PC-3 (cell line): ENCODE measurements at places on chromosomes 13 and 19. TPM values are rescaled to one million over a fixed set of nuclear protein-coding genes. Genes with fewer than 3 reads are reported as not detected.

GRCh38 chr13:96229356-96229755 lies 139.4 kb downstream of the HS6ST3 start:
- no peaks in the 10 kb centered on the region for H3K4me1 ChIP-seq
- no peak overlapping the region for H3K27ac ChIP-seq
- no peaks in the 10 kb centered on the region for H3K27me3 ChIP-seq

DNA sequence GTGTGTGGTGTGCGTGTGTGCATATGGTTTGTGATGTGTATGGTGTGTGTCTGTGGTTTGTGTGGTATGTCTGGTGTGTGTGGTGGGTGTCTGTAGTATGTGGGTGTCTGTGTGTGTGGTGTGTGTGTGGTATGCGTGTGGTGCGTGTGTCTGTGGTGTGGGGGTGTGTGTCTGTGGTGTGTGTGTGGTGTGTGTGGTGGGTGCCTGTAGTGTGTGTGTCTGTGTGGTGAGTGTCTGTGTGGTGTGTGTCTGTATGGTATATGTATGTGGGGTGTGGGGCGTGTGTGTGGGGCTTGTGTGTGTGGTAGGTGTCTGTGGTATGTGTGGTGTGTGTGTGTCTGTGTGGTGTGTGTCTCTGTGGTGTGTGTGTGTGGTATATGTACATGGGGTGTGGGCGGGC lies 300.7 kb downstream of the TEX29 start:
- DNase-seq, result no peak
- no peak overlapping the region for H3K27ac ChIP-seq
- no peak overlapping the region for H3K4me3 ChIP-seq
- peaks cover 29% of the 10 kb centered on the region for H3K27me3 ChIP-seq

CYP4F2 gene
- total RNA-seq, result not detected in 2 replicates

GRCh38 chr19:371501-372168 lies 27.0 kb upstream of the MIER2 start:
- 0 out of 2 replicates have a peak, but pooled peaks cover 15% of the 10 kb centered on the region for H3K27me3 ChIP-seq
- no peaks in the 10 kb centered on the region for H3K36me3 ChIP-seq
- DNase-seq, result no peak
- no peak overlapping the region for H3K4me3 ChIP-seq
- H3K4me1 ChIP-seq, result no peaks in the 10 kb centered on the region
- H3K27ac ChIP-seq, result no peak overlapping the region

DNA sequence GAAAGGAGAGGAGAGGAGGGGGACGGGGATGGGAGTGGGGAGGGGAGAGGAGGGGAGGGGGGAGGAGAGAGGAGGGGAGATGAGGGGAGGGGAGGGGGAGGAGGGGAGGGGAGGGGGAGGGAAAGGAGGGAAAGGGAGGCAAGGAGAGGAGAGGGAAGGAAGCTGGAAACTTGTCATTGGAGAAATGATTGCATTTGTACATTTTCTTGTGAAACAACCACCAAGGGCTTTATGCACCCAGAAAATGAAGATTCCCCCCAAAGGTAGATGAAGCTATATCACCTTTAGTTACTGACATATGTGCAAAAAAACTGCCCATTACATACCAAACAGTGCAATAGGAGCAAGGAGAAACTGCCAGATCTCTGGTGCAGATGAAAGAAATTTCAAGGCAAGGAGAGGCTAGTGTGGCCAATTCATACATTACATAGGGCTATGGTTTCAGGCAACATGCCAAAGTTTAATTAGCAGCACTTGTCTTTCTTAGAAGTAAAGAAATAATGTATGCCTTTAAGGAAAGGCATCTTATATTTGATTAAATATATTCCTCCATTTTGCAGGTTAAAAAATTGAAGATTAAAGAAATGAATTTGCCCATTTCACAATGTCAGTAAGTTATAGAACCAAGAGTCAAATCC lies 49.5 kb upstream of the STK24 start:
- H3K36me3 ChIP-seq, result no peaks in the 10 kb centered on the region
- H3K27ac ChIP-seq, result no peak overlapping the region
- DNase-seq, result no peak
- no peaks in the 10 kb centered on the region for H3K27me3 ChIP-seq
- H3K4me1 ChIP-seq, result no peaks in the 10 kb centered on the region

THSD8 gene
- not detected in 2 replicates for total RNA-seq

GRCh38 chr19:8004723-8005513 lies 523 bp downstream of the ELAVL1 start:
- DNase-seq, result peak; percentile 19
- H3K27ac ChIP-seq, result peak overlapping the region; percentile 27; the same call in 1 of the 2 replicates
- H3K36me3 ChIP-seq, result peaks cover 6% of the 10 kb centered on the region
- peak overlapping the region; percentile 79 for H3K4me3 ChIP-seq

DNA sequence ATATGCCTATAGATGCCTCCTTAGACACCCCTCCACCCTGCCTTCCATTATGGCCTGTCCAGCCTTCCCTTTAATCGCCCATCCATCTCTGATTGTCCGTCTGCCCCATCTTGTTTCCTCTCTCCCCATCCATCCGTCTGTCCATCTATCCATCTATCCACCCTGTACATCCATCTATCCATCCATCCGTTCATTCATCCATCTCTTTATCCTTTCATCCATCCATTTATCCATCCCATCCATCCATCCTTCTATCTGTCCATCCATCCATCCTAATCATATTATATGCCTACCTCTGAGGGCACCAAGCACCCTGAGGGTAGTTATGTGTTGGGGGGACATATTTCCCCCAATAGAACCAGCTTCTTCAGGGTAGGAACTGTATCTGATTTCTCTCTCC lies 23.1 kb downstream of the TRPM4 start:
- no peaks in the 10 kb centered on the region for H3K4me1 ChIP-seq
- DNase-seq, result no peak

GRCh38 chr19:55554741-55555152 lies 9.4 kb upstream of the SBK3 start:
- no peaks in the 10 kb centered on the region for H3K36me3 ChIP-seq
- no peak for DNase-seq
- H3K4me1 ChIP-seq, result peaks cover 9% of the 10 kb centered on the region
- H3K4me3 ChIP-seq, result no peak overlapping the region
- H3K27me3 ChIP-seq, result no peaks in the 10 kb centered on the region

DNA sequence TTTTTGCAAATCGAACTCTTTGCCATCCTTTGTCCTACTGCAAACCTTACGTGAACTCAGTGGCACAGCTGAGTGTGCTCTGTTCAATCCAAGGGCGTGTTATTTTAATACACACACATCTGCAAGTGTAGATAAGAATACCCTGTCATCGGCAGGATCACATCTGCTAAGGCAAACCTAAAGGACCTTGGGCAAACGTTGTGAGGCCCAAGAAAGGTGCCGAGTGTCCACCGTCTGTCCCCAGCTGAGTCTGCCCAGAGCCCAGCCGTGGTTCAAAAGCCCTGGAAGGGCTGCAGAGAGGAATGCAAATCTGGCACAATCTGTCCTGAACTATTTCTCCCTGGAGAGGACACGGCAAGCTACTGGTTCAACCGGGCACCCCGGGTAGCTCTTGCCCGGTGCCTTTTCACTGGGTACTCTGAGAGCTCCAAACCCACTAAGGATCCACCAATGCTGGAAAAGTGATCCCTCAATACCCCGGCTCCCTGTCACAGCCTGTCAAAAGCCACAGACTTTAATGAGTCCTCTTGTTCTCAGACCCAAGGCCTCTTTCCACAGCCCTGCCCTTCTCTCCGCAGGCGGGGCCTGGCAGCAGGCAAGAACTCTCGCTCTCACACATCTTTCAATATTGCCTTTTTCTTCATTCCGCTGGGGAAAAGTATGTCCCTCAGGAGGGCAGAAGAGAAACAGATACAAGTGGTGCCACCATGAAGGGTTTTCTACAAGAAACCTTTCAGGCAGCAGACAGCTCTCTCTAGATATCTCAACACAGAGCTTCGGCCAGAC lies 17.0 kb downstream of the SLC7A1 start:
- H3K27me3 ChIP-seq, result no peaks in the 10 kb centered on the region
- H3K4me1 ChIP-seq, result peaks cover 16% of the 10 kb centered on the region
- no peak overlapping the region for H3K4me3 ChIP-seq
- no peak for DNase-seq
- no peak overlapping the region for H3K27ac ChIP-seq

DNA sequence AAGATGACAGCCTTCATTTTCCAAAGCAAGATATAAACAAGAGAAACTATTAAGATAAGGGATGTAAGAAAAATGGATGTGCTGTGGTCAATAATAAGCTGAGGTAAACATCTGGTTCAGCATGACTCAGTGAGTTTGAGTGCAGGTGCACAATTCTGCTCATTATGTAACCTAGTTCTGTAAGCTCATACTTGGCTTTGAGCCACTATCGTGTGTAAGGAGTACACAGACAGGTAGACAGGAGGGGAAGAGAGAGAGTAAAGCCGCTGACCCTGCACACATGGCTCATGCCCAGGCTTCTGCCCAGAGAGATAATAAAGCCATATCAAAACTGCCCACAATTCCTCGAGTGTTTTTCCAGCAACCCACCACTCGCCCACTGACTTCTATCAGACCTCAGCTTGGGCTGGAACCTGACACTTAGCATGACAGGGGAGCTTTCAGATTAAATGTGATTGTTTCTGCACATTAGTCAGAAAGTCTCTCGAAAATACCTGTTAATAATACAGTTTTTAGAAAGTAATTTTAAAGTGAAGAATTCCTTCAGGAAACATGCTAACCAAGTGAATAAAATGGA lies 51.7 kb downstream of the ZNF91 start:
- H3K4me3 ChIP-seq, result no peak overlapping the region
- H3K36me3 ChIP-seq, result peaks cover 89% of the 10 kb centered on the region
- H3K27me3 ChIP-seq, result no peaks in the 10 kb centered on the region
- peak; percentile 25 for DNase-seq

DNA sequence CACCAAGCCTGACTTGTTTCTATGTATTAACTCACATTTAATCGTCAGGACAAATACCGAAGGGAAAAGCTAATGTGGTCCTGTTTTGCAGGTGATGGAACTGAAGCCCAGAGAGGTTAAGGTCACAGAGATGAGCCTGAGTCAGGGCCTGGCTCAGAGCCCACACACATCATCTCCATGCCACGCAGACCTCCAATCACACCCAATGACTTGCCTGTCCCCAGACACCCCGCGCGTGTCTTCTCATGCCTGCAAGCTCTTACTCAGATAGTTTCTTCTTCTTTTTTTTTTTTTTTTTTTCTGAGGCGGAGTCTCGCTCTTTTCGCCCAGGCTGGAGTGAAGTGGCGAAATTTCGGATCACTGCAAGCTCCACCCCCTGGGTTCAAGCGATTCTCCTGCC lies 16.4 kb downstream of the SIX5 start:
- H3K4me3 ChIP-seq, result no peak overlapping the region
- H3K36me3 ChIP-seq, result no peaks in the 10 kb centered on the region
- H3K27ac ChIP-seq, result no peak overlapping the region
- no peaks in the 10 kb centered on the region for H3K27me3 ChIP-seq
- no peak for DNase-seq
- no peaks in the 10 kb centered on the region for H3K4me1 ChIP-seq

LGALS14 gene
- total RNA-seq, result not detected in 2 replicates

TTC9B gene
- total RNA-seq, result 0.15 and 0.17 TPM in 2 replicates

BSPH1 gene
- not detected in 2 replicates for total RNA-seq

ELSPBP1 gene
- not detected in 2 replicates for total RNA-seq
